ENCODE measurements at places on chromosomes 1 and 21.

DNA sequence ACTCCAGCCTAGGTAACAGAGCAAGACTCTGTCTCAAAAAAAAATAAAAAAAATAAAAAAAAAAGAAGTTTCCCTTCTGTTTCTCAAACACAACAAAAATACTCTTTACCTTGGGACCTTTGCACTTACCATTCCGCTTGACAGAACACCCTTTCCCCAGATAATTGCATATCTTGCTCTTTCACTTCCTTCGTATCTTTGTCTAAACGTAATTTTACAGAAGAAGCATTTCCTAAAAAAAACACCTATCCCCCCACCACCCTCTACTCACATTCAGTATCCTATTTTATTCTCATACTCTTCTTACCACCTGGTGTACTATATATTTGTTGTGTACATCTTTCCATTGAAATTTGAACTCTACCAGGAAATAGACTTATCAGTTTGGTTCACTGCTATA is 32.7 kb downstream of the ASH1L start:
- no peak for DNase-seq

DNA sequence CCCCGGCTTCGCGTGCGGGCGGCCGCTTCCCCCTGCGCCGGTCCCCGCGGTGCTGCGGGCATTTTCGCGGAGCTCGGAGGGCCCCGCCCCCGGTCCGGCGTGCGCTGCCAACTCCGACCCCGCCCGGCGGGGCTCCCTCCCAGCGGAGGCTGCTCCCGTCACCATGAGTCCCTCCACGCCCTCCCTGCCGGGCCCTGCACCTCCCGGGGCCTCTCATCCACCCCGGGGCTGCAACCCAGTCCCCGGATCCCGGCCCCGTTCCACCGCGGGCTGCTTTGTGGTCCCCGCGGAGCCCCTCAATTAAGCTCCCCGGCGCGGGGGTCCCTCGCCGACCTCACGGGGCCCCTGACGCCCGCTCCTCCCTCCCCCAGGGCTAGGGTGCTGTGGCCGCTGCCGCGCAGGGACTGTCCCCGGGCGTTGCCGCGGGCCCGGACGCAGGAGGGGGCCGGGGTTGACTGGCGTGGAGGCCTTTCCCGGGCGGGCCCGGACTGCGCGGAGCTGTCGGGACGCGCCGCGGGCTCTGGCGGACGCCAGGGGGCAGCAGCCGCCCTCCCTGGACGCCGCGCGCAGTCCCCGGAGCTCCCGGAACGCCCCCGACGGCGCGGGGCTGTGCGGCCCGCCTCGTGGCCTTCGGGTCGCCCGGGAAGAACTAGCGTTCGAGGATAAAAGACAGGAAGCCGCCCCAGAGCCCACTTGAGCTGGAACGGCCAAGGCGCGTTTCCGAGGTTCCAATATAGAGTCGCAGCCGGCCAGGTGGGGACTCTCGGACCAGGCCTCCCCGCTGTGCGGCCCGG is 159.2 kb downstream of the RUNX1 start:
- peak; percentile 63 for DNase-seq

DNA sequence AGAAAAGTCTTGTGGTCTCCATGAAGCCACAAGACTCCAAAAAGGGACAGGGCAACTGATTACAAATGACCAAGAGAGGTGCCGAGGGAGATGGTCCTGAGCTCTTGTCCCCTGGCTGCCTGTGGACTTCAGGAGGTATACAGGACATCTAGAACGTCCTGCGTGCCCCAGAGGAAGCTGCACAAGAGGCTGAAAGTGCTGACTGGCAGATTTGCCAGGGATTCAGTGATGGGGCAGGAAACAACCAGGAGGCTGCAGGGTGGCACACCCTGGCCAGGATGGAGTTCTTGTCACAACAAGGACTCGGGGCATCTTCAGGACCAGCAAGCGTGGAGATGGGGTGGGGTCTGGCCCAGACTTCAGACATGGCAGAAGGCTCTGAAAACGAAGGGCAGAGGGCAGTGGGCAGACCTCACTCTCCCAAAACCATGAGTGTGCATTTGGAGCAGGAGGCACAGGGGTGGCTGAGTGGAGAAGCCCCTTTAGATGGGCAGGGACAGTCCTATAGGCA is 13.4 kb upstream of the PKP1 start:
- no peak for DNase-seq

GRCh38 chr1:2984399-2985061 is 36.7 kb upstream of the ACTRT2 start:
- no peak for DNase-seq

DNA sequence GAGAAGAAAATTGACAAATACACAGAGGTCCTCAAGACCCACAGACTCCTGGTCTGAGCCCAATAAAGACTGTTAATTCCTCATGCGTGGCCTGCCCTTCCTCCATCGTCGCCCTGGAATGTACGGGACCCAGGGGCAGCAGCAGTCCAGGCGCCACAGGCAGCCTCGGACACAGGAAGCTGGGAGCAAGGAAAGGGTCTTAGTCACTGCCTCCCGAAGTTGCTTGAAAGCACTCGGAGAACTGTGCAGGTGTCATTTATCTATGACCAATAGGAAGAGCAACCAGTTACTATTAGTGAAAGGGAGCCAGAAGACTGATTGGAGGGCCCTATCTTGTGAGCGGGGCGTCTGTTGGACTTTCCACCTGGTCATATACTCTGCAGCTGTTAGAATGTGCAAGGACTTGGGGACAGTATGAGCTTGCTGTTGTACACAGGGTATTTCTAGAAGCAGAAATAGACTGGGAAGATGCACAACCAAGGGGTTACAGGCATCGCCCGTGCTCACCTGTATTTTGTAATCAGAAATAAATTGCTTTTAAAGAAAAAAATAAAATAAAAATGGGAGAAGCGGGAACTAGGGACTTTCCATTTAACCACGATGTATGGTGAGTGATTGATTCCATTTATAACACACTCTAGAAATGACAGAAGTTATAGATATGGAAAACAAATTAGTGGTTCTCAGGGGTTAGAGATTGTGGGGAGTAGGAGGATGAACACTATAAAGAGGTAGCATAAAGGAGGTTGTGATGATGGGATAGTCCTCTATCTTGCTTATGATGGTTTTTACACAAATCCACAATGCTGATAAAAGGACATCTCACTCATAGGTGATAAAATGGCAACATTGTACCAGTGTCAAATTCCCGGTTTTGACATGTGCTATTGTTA is 244.7 kb downstream of the MRPL39 start:
- DNase-seq = no peak

DNA sequence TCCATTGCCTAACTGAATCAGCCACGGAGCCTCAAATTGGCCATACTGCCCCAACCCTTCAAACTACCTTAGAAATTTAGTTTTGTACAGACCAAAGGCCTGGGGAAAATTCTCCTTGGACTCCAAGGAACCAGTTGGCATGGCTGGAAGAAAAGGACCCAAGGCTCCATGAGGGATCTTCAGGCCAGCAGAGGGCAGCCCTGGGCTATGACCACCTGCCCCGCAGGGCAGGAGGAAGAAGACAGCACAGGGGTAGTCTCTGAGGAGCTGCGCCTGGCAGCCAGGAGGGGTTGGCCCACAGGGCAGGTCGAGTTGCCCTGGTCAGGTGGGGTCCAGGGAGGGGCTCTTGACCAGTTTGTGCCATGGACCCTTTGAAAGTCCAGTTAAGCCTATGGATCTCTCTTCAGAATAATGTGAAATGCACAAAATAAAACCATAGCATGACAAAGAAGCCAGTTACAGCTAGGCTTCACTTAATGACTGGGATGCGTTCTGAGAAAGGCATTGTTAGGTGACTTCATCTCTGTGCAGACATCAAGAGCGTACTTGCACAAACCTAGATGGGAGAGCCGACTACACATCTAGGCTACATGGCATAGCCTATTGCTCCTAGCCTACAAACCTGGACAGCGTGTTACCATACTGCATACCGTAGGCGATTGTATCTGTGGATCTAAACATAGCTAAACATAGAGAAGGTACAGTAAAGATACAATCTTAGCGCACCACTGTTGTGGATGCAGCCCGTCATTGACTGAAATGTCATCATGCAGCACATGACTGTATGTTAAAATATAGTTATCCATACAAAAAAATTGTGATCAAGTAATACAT is 26.1 kb downstream of the CACNA1S start:
- DNase-seq = no peak

- DNase-seq = no peak
Observed at GRCh38 chr1:66788231-66788939, 12.7 kb downstream of the INSL5 start.

DNA sequence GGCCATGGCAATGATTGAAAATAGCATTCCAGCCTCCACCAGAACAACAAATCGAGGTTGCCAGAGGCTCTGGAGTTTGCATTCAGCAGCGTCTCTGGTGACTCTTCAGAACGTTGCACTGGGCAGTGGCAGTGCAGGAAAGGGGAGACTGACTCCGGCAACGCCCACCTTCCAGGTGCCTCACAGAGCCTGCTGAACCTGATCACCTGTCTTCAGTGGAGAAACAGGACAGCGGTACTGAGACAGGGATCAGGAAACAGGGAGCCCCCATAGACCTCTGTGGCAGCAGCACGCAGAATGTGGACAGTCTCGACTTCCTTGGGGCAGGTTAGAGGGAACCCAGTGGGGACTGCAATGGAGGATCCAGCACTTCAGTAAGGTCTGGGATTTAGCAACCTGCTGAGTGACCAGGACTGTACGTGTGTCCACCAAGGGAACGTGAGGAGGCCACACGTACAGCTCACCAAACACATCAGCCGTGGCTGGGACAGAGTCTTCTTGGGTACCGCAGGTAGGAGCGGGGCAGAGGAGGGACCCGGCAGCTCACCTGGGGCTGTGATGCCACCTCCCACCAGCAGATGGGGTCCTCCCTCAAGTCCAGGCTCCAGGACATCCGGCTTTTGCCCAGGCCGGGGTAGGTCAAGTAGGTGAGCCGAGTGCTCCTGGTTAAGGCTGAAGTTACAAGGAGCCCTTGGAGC is 128.6 kb downstream of the PRDM2 start:
- peak; percentile 6 for DNase-seq

DNA sequence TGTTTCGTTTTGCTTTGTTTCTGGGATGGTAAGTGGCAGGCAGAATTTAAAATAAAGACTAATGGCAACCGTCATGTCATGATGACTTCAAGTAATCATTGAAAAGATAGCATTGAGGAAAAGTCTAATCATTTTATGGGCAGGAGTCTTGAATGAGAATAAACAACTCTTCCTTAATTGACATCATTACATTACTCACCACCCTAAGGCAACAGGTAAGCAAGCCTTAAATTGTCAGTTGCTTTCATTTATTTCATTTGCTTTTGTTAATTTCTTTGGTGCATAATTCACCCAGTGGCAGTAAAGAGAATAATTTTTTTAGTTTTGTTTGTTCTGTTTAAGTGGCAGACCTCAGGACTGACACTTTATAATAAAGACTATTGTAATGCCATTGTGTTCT is 669.0 kb downstream of the RWDD3 start:
- no peak for DNase-seq

- no peak for DNase-seq
Observed at GRCh38 chr1:232837087-232837486, 31.9 kb downstream of the MAP10 start.

- DNase-seq = no peak
Observed at GRCh38 chr1:152786077-152786476, at the start of gene LCE1E. LCE1E (plus strand) TSS chr1:152786257; CDS start chr1:152787300, 1,043 bp downstream.

- no peak for DNase-seq
Observed at GRCh38 chr1:17186216-17186909, 18.6 kb upstream of the PADI1 start.

GRCh38 chr1:153532181-153532580 is 3.6 kb downstream of the S100A6 start:
- no peak for DNase-seq

GRCh38 chr1:27773826-27774445 is 917 bp downstream of the STX12 start:
- no peak for DNase-seq

DNA sequence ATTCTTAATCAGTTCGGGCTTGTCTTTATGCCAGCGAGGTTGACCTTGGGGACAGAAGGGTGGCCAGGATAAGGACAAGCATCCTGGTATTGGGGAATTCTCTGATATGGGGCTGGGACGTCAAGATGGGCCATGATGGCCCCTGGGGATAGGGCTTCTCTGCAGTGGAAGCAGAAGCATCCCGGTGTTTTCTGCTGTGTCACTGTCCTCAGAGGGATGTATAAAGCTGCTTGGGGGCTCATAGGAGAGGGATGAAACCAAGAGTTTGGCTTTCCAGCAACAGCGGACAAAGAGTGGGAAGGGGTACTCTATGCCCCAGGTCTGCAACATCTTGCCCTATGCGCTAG is 1.4 kb upstream of the ATP1B1 start:
- DNase-seq = no peak

GRCh38 chr1:209823143-209824041 is 4.4 kb upstream of the UTP25 start:
- peak; percentile 28 for DNase-seq

DNA sequence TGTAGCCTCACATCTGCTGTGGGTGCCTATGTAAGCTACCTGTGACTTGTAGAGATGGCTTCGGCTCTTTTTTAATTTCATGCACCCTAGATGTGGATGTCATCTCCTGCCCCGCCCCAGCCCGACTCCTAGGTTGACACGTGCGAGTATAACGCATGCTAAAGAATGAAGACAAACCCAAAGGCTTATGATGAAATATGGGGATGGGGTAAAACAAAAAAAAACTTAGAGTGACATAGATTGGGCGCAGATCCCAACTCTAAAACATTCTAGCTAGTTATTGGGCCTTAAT is 613 bp upstream of the ERO1B start:
- DNase-seq = no peak

GRCh38 chr1:177620636-177621190 is 349.1 kb downstream of the SEC16B start:
- no peak for DNase-seq

DNA sequence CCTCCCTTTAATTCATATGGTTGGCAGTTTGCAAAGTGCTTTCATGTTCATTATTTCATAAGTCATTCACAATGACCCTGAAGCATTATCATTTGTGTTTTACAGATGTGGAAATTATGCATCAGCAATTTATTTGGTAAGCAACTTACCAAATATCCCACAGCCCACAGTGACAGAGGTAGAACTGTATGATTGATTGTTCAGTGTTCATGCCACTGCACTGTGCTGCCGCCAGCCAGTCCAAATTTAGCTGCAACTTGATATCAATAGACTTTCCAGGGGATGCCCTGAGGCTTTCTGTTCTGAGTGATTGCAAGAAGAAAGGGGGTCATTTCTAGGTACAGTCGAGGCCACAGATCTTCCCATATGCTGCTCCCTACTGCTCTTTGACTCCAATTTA is 380.3 kb downstream of the PLPP3 start:
- DNase-seq = no peak

DNA sequence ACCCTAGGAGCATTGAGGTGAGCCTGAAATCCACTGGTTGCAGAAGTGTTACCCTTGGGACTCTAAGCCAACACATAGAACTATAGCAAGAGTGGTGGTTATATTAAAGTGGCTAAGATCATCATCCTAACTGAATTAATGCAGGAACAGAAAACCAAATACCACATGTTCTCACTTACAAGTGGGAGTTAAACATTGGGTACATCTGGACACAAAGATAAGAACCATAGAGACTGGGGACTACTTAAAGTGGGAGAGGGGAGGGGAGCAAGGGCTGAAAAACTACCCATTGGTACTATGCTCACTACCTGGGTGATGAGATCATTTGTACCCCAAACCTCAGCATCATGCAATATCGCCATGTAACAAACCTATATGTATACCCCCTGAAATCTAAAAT is 100.0 kb downstream of the SLC25A24 start:
- no peak for DNase-seq

Data from NCI-H774 (cell line).